ENCODE measurements at places on chromosomes 5 and 9. TPM values are rescaled to one million over a fixed set of nuclear protein-coding genes. Genes with fewer than 3 reads are reported as not detected.

Gene ANKRD34B
- total RNA-seq, result not detected

Gene GABRA6
- total RNA-seq, result not detected

Gene SPINK6
- total RNA-seq, result not detected

Gene SLC35D2
- 22.5 TPM for total RNA-seq

Gene SUSD3
- 1.3 TPM for total RNA-seq

Gene ACOT12
- 2.2 TPM for total RNA-seq

Gene SPATA31A3
- total RNA-seq, result not detected

Gene FAM78A
- 0.29 TPM for total RNA-seq
